Omental fat pad (tissue), 4 donors: ENCODE measurements at places on chromosomes 11 and 22. TPM values are rescaled to one million over a fixed set of nuclear protein-coding genes. Genes with fewer than 3 reads are reported as not detected.

GGT5 gene
- 70.6 TPM for total RNA-seq

NNMT gene
- total RNA-seq = 712 TPM

OR5I1 gene
- not detected for total RNA-seq

DNA sequence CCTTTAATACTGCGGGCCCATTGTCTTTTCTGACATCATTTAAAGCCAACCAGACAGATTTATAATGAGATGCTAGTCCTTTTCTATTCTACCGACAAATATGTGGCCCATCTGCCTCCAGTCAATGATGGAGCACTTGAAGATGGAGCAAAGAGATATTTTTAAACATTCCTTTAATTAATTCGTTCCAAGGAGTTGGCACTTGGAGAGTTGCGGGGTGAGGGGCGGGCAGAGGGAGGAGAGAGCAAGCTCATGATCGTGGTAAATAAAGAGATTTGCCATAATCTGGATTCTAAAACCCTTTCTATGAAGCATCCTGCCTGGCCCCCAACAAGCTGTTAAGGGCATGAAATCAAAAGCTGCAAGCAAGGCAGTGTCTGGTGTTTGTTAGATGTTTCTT lies 5.0 kb downstream of the SLC1A2 start:
- DNase-seq = no peak

DNA sequence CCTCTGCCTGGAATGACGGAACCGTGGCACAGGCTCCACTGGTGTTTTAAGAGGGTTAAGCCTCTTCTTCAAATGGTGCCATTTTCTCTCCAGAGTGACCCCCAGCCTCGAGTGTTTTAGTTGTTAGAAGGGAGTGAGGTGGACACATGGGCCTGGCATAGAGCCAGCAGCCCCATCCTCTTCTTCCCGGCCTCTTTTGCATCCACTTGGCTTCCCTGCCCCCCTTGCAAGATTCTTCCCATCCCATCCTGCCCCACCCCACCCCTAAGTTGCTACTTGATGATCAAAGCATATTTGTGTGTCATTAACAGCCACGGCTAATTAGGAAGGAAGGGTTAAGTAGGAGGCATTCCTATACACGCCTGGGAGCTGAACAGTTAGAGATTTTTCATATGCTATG lies 72.3 kb upstream of the CRYBB3 start:
- no peak for DNase-seq

DNA sequence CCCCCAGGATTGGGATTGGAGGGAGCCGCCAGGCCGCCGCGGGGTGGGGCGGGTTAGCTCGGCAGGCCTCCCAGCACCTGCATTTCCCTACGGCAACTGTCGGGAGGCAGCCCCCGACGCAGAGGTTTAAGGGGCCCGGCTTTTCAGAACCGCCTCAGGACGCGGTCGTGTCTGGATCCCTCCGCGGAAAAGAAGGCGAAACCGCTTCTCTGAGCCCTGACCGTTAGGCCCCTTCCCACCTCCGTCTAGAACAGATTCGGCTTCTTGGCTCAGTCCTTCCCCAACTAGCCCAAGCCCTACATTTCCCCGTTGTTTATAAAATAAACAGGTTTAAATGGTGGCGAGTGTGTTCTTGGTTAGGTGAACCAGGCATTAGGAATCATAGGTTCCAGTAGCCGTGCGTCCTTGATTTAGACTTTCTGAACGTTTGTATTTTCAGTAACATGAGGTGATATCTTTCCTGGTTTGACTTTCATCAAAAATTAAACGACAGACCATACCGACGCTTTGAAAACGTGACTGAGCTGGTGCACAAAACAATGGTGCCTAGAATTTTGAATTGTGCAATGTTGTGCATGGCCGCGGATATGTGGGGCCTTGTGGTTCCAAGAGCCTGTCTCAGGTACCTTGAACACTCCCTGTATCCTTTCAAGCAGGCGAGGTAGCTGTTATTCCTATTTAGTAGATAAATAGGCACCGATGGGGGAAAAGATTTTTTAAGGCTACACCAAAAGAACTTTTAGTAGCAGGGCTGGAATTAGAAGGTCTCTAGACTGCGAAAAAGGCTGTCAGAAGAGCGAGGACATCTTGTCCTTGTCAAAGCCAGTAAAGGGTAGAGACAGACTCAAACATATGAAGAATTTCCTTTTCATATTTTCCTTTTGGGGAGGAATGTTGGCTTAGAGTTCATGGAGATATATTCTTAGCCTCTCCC lies 1.2 kb upstream of the HSPA8 start:
- no peak for DNase-seq

DNA sequence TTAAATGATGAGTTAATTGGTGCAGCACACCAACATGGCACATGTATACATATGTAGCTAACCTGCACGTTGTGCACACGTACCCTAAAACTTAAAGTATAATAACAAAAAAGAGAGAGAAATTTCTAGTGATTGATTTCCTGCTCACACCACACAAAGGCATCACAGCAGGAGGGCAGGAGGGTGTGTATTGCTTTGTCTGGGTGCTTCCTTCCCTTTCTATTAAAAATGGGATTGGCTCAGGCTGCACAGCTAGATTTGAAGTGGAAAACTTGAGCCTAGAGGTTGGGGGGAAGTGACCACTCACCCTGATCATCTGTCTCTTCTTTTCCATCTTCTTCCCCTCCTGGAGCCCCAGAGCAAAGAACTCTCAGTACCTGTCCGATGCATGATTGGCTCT lies 944 bp upstream of the SCGB1D2 start:
- DNase-seq = no peak

DNA sequence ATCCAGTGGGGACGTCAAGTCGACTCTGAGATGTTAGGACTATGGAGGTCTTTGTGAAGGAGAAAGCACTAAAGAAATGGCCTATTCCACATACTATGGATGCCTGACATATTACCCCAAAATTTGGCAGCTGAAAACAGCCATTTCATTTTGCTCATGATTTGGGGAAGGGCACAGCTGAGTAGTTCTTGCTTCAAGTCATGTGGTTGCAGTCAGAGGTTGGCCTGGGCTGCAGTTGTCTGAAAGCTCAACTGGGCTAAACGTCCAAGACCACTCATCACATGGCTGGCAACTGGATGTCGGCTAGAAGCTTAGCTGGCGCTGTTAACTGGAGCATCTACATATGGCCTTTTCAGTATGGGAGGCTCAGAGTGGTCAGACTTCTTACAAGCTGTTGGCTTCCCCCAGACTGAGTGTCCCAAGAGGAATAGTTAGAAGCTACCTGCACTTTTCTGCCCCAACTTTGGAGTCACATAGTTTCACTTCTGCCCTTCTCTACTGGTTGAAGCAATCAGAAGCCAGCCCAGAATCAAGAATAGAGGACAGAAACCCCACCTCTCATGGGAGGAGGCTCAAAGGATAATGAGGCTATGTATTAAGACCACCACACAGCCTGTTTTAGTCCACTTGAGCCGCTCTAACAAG lies 14.1 kb downstream of the SLC35C1 start:
- no peak for DNase-seq
